Activated naive CD4-positive, alpha-beta T cell treated with anti-CD3 and anti-CD28 coated beads for 36 hours (primary cell): ENCODE measurements at places on chromosomes 7 and 10. TPM values are rescaled to one million over a fixed set of nuclear protein-coding genes. Genes with fewer than 3 reads are reported as not detected.

The GPR141 gene
- total RNA-seq = not detected

The TRIM50 gene
- not detected for total RNA-seq

The MRLN gene
- not detected for total RNA-seq

The WDR86 gene
- not detected for total RNA-seq

The ZNF365 gene
- 0.10 TPM for total RNA-seq

The SHTN1 gene
- total RNA-seq = 0.29 TPM

The KCP gene
- total RNA-seq = not detected

The OR6B1 gene
- total RNA-seq = not detected

The IFIT1B gene
- not detected for total RNA-seq

The SEPTIN14 gene
- total RNA-seq = not detected
